ENCODE measurements at places on chromosomes 4 and X.

DNA sequence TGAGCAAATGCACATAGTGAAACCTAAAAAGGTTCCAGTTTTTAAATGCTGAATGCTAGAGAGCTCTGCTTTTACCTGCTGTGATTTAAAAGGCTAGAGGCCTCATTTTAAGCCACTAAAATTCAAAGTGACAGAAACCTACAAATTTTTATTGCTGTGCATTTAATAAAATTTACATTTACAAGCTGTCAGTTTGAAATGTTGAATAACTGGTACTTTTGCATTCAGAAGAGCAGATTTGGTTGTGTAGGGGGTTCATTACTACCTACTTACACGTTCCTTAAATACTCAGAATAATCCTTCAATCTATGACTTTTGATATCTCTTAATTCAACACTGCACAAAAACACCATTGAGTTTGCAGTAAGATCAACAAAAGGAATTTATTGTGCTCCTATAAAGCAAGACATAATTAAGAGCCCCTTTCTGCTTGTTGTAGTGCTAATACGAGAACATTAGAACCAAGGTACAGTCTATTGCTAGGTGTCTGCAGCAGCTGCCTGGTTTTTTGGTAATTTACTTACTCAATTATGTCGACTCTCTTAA is 27.9 kb downstream of the NKX3-2 start:
- no peak for DNase-seq

- DNase-seq: no peak
These were observed 61.0 kb upstream of the FTHL17 start for GRCh38 chrX:31132821-31133241.

DNA sequence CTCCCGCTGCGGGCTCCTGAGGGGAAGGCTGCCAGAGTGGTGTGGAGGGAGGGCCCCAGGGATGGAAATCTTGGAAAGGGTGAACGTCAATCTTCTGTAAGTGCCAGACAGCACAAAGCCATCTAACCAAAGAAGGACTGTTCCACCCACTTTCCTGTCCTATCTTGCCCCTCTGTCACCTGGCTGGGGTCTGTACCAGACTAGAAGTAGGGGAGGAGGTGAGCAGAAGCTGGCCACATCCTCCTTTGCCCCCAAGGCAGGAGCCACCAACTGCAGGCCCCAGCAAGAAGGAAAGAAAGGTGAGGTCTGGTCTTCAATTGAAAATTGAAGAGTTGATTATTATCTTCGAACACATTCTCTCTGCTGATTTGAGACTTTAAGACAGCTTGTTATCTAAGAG is 214.4 kb upstream of the LEF1 start:
- no peak for DNase-seq

DNA sequence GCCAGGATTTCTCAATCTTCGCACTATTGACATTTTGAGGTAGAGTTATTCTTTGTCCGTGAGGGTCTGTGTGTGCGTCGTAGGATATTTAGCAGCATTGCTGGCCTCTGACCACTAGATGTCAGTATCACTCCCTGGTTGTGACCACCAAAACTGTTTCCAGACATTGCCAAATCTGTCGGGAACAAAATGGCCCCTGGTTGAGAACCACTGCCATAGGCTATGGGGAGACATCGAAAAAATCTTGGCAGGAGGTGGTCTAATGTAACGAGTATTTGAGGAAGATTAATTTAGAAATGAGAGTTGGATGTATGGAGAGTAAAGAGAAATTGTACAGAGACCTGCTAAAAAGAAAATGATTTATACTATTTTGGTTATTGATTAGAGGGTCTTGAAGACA is 108.4 kb downstream of the DOCK11 start:
- peak; percentile 18 for DNase-seq

DNA sequence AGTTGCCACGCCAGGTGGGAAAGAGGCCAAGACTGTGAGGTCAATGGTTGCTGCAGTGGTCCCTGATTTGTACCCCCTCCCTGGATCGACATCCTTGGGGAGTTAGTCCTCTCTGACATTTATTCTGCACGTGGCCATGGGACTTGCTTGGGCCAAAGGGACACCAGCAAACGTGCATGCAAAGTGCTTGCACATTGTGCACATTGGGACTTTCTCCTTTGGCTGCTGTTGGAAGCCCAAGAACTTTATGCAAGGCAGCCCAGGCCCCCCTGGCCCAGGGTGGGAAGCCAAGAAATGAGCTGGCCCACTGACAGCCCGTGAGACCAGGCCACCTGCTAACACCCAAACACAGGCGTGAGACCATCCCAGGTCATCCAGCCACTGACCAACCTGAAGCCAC is 38.1 kb downstream of the SLC2A9 start:
- DNase-seq: no peak

DNA sequence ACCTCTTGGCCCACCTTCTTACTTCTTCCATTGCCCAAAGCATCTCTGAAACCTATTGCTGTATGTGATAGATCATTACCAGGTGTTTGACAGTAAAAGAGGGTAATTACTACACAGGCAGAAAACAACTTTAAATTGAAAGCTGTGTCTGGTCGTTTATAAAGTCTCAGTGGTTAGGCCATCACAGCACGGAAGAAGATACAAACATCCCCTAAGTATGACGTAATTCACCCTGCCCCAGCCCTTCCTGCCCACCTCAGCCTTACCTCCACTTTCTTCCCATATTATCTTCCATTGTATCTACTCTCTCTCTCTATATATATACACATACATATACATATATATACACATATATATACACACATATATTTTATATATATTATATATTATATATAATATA is 805.8 kb upstream of the PABPC4L start:
- no peak for DNase-seq

- no peak for DNase-seq
These were observed 15.9 kb downstream of the CCDC149 start for GRCh38 chr4:24896977-24897376.

GRCh38 chrX:119158226-119158625 is 30.6 kb upstream of the KIAA1210 start:
- no peak for DNase-seq

GRCh38 chrX:29634516-29634915 is 580.8 kb upstream of the MAGEB2 start:
- no peak for DNase-seq

DNA sequence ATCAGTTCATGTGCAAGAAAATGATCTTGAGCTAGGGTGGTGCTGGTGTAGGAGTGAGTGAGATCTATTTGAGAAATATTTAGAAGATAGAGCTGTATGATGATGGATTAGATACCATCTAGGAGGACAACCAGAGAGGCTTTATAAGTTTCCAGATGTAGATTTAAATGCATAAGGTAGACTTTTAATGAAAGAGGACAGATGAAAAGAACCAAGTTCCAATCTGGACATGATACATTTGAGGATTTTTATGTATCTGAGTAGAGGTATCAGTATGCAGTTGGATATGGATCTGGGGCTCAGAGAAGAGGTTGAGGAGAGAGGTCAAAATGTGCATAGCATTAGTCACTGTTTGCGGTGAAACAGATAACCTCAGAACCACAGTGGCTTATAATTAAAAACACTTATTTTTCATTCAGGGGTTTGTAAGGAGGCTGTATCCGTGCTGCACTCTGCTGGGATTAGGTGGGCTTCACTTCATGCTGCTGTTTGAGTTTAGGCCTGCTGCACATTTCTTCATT is 348.7 kb downstream of the BMPR1B start:
- no peak for DNase-seq

DNA sequence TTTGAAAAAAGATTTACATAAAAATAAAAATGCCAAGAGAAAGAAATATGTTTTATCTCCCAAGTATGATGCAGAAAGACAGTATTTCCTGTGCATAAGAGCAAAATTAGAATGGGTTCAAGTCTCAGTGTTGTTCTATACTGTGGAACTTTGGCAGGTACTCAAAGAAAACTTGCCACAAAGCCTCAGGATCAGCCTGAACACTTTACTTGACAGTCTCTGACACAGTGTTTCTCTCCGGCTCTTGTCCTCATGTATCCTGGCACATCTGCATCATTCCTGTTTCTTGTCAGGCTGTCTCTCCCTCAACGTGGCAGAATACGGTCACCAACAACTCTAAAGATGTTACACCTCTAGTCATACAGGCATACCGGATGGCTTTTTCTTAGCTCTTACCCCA is 273.7 kb downstream of the ARHGAP24 start:
- no peak for DNase-seq

GRCh38 chr4:168248176-168248710 is 70.3 kb downstream of the DDX60 start:
- no peak for DNase-seq

DNA sequence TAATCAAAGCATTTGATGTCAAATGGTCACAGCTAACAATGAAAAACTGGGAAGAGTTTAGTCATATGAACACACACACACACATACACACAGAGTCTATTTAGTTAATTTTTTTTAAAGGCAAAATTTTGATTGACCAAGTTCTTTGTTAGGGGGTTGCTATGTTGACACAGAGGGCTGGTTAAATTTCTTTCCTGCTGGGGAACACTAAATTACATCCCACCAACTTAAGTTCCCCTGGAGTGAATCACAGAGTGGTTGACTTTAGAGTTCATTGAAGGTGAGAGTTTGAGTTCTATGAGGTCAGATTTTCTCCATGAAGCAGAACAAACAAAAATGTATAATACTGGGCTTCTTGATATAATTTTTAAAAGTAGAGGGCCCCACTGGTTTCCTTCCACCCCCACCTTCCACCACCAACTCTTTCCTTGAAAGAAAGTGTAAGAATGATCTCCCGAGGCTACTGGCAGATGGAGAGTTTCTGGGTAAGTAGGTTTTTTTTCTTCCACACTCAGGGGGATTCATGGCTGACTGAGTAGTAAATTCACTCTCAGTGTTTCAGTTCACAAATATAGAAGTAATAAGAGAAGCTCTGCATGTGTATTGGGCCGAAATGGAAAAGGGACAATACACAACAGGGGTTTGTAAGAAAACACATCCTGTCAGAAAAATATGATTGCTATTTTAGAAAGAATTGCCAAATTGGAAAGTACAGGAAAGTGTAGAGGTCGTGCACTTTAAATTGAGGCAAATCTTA is 917.0 kb upstream of the LCORL start:
- DNase-seq: no peak

- no peak for DNase-seq
These were observed 4.5 kb downstream of the MED28 start for GRCh38 chr4:17618926-17619325.

DNA sequence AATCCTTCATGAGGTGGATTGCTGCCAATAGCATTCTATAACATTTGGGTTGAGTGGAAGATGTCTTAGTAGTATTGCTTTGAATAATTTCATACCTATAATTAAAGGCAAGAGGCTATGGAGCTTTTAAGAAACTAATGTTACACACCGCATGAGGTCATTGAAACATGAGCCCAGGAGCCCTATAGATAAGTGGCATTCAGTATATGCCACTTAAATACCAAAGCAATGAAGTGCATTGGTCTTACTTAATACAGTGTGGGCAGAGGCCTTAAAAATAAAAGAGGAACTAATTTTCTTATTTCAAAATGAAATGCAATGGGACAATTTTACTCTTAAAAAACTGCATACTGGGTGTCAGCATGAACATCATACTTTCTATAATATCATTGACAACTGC is 47.5 kb downstream of the SPATA18 start:
- DNase-seq: no peak

DNA sequence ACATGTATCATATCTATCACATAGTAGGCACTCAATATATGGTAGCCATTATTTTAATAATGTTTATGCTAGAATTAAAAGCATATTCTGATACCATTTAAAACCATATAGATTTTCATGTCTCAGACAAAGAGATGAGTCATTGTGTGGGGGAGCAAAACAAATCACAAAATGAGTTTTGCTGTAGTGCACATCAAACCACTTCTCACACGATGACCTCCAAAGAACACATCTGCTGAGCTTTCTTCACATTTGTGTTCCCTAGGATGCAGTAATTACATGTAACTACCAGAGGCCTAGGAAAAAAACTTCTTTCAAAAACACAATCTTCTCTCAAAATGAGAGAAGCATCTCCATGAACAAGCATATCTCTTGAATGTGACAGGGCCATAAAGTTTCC is 56.1 kb upstream of the BRS3 start:
- no peak for DNase-seq

- DNase-seq: peak; percentile 1
These were observed 1029.5 kb downstream of the C4orf33 start for GRCh38 chr4:130125467-130125866.

DNA sequence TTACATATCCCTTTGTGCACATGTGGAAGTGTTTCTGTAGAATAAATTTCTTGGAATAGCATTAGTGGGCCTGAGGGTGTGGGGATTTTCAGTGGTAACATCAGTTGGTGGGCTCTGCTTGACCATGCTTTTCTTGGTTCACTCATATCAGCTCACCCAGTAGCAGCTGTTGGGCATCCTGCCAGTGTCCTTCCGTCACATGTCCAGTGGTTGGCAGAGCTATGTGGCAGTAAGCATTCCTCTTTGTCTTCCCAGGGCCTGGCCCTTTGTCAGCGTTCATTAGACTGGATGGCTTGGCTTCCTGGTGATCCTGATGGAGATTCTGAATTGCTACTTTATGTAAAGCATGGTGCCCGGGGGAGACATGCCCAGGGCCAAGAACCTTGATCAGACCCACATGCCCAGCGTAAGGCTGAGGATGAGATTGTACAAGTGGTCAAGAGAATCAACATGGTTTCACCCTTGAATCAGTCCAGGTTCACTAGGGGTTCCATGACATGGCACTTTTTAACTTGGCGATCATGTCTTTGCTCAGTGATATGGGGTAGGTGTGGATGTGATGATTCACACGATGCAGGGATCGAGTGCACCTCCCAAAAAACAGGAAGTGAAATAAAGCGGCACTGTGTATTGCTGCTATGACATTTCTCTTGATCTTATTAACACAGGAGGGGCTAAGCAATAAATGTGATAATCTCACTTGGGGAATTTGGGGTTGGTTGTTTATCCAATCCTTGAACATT is 72.1 kb upstream of the IGFBP7 start:
- no peak for DNase-seq

DNA sequence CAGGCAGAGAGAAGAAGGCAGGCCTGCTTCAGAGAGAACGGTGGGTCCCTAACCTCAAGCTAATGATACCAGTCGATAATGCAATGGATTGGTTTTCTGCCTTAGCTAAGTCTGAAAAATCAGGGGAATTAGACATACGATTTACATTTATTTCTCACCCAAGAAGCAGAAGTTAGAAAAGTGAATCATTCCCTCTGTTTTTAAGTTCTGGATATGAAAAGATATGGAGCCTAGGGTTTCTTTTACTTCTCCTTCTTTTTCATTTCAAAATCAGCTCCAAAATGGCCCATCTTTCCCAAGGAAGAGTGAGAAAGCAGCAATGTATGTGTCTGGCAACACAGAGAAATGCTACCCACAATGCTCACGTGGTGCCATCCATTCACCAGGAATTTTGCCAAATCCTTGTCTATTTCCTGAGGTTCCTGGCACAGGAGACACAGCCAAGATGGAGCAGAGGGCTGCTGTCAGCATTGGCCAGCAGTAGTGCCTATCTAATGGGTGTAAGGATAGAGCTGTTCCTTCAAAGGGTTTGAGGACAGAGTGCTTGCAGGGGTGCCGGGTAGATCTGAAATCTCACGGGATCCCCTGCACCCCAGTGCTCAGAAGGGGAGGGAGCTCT is 231.5 kb downstream of the MAML3 start:
- DNase-seq: peak; percentile 77

GRCh38 chrX:23820235-23820782 is 37.3 kb downstream of the SAT1 start:
- DNase-seq: no peak

GRCh38 chr4:7862561-7863192 is 77.0 kb downstream of the AFAP1 start:
- no peak for DNase-seq

GRCh38 chrX:75273483-75273882 is 402 bp upstream of the UPRT start:
- DNase-seq: no peak

- DNase-seq: no peak
These were observed 14.5 kb downstream of the L1CAM start for GRCh38 chrX:153871451-153871850.

- no peak for DNase-seq
These were observed 116.2 kb upstream of the GPC3 start for GRCh38 chrX:134101636-134102035.
